GM19239 (cell line): ENCODE measurements at places on chromosomes 4 and X.

GRCh38 chr4:17400686-17401085 is 111.2 kb downstream of the QDPR start:
- no peak for DNase-seq

DNA sequence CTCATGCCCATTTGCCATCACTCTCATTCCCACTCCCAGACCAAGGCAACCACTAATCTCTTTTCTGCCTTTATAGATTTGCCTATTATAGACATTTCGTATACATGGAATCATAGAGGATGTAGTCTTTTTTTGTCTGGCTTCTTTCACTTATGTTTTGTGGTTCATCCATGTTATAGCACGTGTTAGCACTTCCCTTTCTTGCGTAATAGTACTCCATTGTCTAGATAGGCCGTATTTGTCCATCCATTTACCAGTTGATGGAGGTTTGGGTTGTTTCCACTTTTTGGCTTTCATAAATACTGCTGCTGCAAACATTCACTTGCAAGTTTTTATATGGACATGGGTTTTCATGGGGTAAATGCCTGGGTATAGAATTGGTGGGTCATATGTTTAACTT is 48.4 kb downstream of the KIF4A start:
- DNase-seq: no peak

GRCh38 chrX:140799216-140799615 is 89.7 kb downstream of the LINC00632 start:
- no peak for DNase-seq

DNA sequence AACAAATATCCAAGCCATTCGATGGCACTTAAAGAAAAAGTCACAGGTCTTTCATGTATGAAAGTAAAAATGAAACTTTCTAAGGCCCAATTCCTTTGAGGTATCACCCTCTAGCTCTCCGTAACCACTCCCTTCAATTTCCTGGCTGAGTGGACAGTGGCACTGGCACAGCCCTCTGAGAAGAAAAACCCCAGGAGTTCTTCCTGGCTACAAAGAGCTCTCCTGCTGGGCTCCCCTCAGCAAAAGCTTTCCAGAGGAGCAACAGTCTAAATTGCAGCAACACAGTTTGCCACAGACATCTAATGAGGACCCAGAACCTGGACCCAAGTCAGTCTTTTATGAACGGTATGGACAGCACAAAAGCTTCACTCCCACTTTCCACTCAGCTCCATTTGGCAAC is 71.8 kb downstream of the FUNDC1 start:
- no peak for DNase-seq

- no peak for DNase-seq
Measured at GRCh38 chr4:169567916-169568315, 44.5 kb downstream of the NEK1 start.

DNA sequence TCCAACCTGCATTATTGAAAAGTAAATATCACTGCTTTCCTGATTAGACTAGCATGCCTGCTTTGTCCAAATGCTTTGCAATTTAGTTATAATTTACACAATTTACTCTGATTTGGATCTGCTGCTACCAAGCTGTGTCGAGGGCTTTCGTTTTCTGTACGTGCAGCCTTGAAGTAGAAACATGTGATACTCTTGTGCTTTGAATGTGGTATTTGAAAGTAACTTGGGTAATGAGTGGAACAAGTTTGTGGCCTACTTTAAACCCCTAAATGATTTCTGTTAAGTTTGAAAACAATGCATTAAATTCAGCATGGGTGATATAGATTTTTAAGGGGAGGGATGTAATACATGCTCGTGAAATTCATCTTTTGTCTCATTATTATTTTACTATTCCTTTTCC is 240.7 kb downstream of the IQCM start:
- no peak for DNase-seq

DNA sequence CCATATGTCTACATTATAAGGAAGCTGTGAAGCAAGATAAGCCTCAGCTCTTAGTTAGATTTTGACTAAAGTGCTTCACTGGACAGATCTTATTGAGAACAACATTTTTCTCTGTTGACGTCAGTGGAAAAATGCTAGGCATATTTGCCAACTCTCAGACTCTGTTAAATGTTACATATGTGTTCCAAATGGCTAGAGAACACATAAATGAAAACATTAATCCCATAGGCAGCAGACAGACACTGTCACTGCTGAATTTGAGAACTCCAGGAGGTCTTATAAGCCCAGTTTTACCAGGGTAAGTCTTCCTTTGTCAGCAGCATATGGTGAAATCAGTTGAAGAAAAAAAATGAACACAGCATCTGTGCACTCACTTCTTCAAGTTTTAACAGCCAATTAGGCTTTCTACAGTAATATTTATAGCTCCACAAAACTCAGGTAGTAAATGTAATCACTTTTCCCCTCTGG is 186.9 kb downstream of the CAMK2D start:
- no peak for DNase-seq

GRCh38 chr4:85842540-85842939 is 367.6 kb downstream of the ARHGAP24 start:
- no peak for DNase-seq

DNA sequence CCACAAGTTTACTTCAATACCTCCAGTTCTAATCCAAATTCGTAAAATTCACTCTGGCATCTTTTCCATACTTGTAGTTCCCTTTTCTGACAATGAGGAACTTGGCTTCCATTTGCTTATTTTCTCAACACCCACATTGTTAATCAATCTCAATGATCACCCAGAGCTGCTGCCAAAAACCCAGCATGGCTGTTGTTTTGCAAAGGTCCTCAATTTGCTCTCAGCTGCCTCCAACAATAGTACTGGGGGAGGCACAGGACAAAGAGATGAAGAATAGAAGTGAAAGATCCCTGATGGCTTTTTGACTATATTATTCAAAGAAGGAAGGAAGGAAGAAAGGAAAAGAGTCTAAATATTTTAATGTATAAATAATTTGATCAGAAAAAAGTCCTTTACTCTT is 847.8 kb downstream of the RAPGEF2 start:
- no peak for DNase-seq

GRCh38 chrX:115563633-115564162 is 2.7 kb downstream of the PLS3 start:
- no peak for DNase-seq

- no peak for DNase-seq
Measured at GRCh38 chr4:112287258-112287989, 1.7 kb upstream of the TIFA start.

DNA sequence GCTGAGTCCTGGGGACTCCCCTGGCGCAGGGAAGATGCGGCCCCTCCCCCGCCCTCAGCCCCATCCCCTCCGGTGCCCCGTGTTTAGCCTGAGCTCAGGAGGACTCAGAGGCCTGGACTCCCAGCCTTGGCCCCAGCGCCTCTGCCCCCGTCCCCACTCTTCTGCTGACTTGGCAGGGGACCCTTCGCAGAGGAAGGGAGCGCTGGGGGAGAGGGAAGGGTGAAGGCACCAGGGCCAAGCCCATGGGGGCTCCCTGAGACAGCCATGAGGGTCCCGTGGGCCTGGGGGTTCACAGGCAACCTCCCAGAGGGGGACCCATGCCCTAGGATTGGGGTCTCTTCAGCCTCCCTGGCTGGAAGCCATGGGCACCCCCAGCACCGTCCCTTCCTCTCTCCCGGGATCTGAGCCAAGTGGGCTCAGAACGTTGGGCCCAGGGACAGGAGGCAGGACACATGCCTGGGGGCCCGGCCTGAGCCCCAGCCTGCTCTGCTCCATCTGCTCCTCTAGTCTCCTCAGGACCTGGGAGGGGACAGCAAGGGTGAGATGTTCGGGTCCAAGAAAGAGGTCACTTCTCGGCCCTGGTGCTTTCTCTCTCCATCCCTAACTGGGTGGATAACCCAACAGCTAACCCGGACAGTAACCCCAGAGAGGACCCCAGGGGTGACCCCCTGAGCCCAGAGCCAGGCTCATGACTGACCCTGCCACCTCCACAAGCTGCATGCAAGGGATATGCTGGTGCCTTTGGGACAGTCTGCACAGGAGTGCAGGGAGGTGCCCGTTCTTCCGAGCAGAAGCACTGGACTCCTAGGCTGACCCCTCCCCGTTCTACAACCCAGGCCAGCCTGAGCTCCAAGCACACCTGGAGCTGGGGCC is 1.5 kb upstream of the CPLX1 start:
- no peak for DNase-seq

GRCh38 chrX:8845060-8845459 is 43.9 kb upstream of the FAM9A start:
- no peak for DNase-seq

DNA sequence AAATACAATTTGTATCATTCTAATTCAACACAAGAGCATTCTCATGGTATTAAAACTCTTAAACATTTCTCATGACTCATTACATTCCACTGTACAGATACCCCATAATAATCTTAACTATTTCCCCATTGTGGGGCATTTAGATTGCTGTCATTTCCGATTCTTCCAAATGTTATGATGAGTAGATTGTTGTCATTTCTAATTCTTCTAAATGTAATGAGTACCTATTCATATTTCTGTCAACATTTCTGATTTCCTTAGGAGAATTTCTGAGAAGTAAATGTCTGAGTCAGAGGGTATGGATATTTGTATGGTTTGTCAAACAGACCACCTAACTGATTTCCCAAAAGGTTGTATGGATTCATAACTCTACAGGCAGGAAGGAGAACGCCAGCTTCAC is 8.3 kb downstream of the S100G start:
- no peak for DNase-seq

DNA sequence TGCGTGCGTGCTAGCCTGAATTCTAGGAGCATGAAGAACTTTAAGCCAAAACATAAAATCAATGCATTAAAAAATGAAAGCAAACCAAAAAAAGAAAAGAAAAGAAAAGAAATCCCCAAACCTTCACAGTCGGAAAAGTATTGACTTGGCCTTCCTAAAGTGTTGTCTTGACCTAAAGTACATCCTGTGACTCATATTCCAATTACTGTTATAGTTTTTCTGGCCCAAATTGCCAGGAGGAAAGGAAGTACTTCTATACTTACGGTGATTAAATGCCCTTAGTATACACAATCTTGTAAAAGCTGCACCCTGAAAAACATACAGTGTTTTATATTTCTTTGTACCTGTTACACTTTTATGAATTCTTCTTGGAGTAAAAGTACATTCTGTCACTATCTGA is 512.8 kb downstream of the ANKRD50 start:
- DNase-seq: no peak

DNA sequence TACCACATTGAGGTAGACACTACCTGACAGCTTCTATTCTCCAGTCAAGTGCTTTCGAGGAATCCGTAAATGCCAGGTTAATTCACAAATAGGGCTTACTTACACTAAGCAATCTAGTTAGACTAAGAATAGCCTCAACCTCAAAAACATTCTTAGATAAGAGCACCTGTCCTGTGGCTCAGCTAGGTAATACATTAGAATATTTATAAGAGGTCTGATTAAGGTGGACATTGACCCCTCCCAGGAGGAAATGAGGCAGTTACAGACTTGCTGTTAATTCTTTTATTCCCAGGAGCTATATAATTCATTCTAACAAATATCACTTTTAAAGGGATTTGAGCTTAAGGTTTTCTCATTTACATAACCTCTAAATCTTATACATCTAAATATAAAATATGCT is 758.1 kb downstream of the GRID2 start:
- DNase-seq: no peak

DNA sequence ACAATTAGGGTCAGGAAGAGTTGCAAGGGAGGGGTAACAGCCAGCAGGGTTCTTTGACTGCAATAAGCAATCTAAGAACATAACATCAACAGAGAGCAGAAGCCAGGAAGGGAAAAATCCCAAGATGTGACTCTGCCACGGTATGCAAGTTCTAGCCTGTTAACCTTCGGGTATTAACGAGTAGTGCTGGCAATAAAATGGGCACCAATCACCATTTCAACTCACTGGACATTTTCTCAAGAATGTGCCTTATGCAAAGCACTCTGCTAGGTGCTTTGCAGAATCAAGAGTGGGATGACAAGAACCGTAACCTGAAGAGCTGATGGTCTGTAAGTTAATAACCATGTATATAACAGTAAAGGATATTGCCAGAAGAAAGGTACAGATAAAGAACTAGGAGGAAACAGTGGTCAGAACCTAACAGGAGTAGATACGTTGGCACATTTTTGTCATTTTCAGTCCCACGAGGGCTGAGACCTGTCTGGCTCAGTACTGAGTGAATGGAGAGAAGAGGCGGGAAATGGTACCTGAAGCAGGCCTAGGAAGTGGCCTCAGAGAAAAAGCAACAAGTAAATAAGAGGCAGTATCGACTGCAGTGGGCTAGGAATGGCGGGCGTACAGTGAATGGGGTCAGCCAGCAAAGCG is 2.7 kb downstream of the ELOVL6 start:
- DNase-seq: no peak

GRCh38 chr4:35942092-35942491 is 302.2 kb downstream of the ARAP2 start:
- no peak for DNase-seq

DNA sequence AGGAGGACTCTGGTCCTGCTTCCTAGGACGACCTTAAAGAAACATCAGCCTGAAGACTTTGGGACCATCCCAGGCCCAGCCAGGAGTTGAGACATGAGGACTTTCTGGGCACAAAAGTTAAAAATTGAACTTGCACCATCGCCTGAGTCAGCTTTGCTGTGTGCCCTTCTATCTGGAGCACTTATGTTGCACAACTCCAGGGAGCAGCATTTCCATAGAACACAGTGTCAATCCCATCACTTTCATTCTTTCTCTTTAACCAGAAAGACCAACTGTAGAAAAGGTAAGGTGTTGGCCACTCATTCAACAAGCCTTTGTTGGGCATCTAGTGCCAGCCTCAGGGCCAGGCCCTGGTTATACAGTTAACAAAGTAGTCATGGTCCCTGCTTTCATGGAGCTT is 8.6 kb upstream of the CLDN24 start:
- no peak for DNase-seq

DNA sequence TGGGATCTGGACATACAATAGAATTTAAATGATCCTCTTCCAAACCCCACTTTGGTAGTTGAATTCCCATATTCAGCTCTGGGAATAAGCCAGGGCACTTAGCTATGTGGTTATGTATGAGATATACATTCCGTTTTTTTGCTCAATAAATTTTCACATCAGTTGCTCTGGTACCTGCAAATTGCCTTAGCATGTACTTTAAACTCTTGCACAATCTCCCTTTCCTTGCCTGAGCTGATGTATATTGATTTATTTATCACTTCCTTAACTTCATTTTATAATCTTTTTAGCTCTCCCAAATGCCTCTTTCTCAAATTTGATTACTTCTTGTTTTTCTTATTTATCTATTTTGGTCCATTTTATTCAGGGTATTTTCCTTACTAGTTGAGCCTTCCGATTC is 90.1 kb upstream of the AGA start:
- no peak for DNase-seq

- DNase-seq: no peak
Measured at GRCh38 chr4:3192188-3192587, 56.8 kb upstream of the MSANTD1 start.

DNA sequence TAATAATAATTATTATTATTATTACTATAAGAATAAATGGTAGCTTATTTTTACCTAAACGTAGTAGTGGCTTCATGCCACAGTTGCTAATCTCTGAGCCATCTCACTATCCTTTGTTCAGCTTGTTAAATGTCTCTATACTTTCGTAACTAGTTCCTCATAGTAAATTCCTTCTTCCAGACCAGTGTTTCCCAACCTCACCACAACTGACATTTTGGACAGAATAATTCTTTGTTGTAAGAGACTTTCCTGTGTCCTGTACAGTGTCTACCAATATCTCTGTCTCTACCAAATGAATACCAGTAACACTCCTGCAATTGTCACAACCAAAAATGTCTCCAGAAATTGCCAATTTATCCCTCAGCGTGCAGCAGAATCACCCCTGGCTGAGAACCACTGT is 1040.9 kb downstream of the DMD start:
- DNase-seq: no peak

GRCh38 chrX:107654872-107655761 is 26.8 kb downstream of the PRPS1 start:
- no peak for DNase-seq

GRCh38 chr4:38082424-38083385 is 122.5 kb downstream of the PTTG2 start:
- DNase-seq: no peak
